A172 (cell line): ENCODE measurements at places on chromosomes 12 and 14. TPM values are rescaled to one million over a fixed set of nuclear protein-coding genes. Genes with fewer than 3 reads are reported as not detected.

Gene IL26
- not detected in 2 replicates for total RNA-seq

Gene OAS2
- 1.7 and 6.5 TPM in 2 replicates for total RNA-seq

Gene PPP4R4
- total RNA-seq = 1.5 and 3.6 TPM in 2 replicates

Gene TMEM179
- total RNA-seq = 0.43 TPM in 1 of 2 replicates, not detected in the other

Gene ZBTB25
- 1.1 and 2.2 TPM in 2 replicates for total RNA-seq

Gene MSRB3
- 5.1 and 6.3 TPM in 2 replicates for total RNA-seq

Gene HHIPL1
- not detected in 2 replicates for total RNA-seq

Gene FGF23
- not detected in 2 replicates for total RNA-seq

Gene KERA
- not detected in 2 replicates for total RNA-seq

Gene CDKN1B
- 18.1 and 20.0 TPM in 2 replicates for total RNA-seq
